Iris pigment epithelial cell (primary cell): ENCODE measurements at places on chromosomes 12 and 14.

- DNase-seq: no peak
Observed at GRCh38 chr14:95537298-95538089, 2.6 kb downstream of the GLRX5 start.

- no peak for DNase-seq
Observed at GRCh38 chr14:92465353-92466055, 48.1 kb upstream of the RIN3 start.

- DNase-seq: no peak
Observed at GRCh38 chr14:75859746-75860145, 122.0 kb downstream of the TGFB3 start.

DNA sequence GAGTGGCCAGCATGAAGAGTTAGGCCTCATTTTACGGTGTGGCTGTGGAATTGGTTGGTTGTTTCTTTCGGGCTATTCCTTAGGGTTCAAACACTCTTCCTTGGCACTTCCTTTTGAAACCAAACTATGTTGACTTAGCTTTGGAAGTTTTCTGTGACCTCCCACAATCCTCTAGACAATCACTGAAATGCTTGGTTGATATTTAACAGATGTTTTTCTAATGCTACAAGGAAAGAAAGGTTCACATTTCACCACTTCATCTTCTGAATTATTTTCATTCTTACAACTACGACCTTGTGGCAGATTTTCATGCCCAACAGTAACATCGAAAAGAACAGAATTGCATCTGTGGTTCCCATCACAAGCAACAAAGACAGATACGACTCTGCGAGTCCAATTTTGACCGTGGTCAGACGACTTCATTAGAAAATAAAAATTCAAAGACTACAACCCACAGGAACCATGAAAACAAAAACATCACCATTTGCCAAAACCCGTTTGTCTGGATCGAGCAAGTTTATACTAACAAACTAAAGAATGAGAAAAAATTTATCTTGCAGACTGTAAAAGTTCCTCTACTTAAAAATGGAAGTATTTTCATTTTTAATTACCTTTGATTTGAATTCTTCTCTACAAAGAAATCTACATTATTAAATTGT lies 16.9 kb downstream of the PRKAB1 start:
- DNase-seq: no peak

DNA sequence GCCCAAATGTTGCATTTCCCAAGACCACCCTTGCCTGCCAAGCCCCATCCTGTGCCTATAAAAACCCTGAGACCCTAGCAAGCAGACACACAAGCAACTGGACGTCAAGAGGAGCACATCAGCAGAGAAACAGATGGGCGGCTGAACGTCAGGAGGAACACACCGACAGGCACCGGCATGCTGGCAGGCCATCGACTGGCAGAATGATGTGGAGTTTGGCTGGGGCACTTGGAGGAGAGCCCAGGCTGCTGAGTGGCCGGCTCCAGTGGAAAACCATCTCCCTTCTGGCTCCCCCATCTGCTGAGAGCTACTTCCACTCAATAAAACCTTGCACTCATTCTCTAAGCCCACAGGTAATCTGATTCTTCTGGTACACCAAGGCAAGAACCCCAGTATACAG lies 130.1 kb downstream of the SLC41A2 start:
- DNase-seq: no peak

DNA sequence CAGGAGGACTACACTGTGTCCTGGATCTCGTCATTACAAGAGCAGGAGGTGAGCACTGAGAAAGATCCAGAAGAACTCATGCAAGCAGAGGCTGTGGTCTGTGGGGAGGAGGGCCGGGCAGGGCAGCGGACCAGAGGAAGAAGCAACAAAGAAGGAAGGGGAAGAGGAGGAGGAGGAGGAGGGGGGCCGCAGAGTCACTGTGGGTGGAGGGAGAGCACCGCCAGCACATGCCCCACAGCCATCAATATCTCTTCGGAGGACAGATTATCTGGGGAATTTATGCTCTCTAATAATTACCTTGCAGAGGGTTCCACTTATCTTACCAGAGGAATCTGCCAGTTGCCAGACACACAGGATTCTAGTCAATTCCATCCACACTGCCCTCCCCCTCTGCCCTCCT lies 105.6 kb downstream of the DPF3 start:
- DNase-seq: no peak

DNA sequence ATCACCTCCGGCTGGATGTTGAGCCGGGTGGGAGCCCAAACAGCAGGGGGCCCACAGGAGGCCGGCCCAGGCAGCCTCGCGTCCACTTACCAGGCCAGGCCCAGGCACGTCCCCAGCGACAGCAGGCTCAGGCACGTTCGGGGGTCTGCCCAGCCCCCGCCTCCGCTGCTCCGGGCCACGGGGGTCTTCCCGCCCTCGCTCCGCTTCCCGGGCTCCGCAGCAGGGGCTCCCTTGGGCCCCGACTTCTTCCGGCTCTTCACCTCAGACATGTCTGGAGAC lies 216 bp downstream of the IKBIP start:
- DNase-seq: no peak
